ENCODE measurements at places on chromosomes 12 and 14. TPM values are rescaled to one million over a fixed set of nuclear protein-coding genes. Genes with fewer than 3 reads are reported as not detected.

Gene CLEC4D
- total RNA-seq = not detected

Gene BCAT1
- total RNA-seq = 45.2 TPM

Gene LBHD2
- total RNA-seq = not detected

Gene SUOX
- 8.3 TPM for total RNA-seq

Gene RIPK3
- 0.47 TPM for total RNA-seq

GRCh38 chr12:7078163-7078562 lies 14.1 kb downstream of the C1R start:
- no peak for DNase-seq

- DNase-seq = no peak
Measured at GRCh38 chr14:92951261-92951660, 28.3 kb downstream of the CHGA start.

GRCh38 chr14:68011406-68012028 lies 191.9 kb downstream of the RAD51B start:
- DNase-seq = no peak

GRCh38 chr14:90612801-90613200 lies 203.4 kb downstream of the TTC7B start:
- DNase-seq = no peak

DNA sequence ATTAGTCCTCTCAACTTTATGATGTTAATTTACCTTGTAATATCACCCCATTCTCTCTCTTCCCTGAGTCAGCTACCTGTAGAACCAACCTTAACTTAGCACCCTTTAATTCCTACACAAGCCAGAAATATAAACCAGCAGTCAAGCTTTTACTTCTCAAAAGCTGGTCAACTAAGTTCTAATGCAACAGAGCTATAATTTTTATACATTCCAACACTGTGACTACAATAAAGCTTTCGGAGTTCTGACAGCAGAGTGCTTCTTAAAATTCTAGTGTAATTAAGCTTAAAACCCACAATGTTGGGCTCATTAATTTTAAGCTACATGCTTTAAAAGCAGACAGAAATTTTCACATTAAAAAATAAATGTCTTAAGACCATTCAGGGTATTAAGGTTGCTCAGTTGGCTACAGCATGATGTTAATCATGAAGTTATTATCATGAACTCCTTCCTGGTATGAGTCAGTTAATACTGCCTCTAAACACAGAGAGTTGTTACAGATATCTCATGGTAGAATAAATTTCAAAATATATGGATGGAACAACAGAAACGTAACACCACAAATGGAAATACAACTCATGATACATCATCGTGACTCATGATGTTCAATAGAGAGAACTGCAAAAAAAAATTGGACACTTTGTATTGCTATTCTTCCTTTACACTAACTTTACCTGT lies 126.7 kb downstream of the EPS8 start:
- DNase-seq = no peak

DNA sequence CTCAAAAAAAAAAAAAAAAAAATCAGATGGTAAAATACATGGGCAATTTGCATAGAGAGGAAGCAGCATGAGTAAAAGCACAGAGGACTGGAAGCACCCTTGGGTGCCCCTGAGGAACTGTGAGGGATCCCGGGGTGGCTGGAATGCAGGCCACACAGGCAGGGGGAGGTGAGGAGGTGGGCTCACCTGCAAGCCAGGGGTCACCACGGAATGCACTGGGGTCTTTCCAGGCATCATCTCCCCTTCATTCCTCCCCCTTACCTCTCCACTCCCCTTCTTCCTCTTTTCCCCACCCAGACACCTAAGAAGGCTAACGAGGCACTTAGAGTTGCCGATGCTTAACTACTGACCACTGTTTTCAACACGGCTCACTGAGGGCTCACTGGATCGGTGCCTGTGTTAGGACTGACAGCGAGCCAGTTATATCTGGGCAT lies 14.4 kb upstream of the HIP1R start:
- DNase-seq = no peak

DNA sequence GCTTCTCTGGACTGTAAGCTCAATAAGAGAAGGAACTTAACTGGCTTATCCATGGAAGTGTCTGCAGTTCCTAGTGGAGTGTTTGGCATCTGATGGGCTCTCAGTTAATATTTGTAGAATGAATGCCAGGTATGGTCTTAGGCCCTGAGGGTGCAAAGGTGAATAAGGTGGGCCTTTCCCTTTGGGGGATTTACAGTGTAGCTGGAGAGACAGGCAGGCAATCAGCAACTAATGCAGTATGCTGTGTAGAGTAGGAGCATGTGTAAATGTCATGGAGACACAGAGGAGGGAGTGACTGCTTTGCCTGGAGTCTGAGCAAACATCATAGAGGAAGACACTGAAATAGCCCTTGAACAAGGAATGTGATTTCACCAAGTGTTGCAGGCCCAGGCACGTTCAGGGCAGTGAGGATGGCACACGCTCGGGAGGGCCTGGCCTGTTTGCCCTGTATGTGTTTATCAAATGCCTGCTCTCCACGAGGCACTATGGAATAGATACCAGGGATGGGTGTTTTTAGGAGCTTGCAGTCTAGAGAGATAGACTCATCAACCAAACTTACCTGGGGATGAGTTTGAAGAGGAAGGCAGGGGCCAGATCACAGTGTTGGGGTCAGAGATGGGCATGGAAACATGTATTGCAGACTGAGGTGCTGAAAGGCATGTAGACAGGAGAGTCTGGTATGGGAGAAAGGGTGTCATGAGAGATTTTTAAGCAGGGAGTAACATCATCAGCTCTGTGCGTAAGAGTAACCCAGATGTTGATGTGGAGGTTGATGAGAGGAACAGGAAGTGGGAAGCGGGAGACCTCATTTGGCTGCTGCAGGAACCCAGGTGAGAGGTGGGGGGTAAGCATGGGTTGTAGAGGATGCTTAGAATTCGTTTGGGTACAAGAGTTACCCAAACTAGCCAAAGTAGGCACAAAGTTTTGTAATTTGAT lies 54.1 kb downstream of the PLXNC1 start:
- DNase-seq = no peak

- DNase-seq = no peak
Measured at GRCh38 chr14:101068313-101069227, 165.0 kb upstream of the RTL1 start.

DNA sequence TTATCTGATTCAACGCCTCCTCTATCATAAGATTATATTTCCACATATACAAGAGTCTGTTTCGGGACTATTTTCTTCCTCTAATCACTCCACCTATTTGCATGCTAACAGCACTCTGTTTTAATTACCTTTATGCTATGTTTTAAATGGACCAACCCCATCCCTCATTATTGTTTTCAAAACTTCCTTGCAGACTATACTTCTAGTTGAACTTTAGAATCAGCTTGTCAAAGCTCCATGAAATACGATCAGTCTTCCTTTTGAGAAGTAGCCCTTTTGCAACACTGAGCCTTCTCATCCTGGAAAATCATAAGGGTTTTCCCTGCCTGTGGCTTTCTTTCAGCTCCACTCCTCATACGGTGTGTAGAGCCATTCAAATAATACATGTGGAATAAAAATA lies 36.9 kb downstream of the ATG14 start:
- DNase-seq = no peak

DNA sequence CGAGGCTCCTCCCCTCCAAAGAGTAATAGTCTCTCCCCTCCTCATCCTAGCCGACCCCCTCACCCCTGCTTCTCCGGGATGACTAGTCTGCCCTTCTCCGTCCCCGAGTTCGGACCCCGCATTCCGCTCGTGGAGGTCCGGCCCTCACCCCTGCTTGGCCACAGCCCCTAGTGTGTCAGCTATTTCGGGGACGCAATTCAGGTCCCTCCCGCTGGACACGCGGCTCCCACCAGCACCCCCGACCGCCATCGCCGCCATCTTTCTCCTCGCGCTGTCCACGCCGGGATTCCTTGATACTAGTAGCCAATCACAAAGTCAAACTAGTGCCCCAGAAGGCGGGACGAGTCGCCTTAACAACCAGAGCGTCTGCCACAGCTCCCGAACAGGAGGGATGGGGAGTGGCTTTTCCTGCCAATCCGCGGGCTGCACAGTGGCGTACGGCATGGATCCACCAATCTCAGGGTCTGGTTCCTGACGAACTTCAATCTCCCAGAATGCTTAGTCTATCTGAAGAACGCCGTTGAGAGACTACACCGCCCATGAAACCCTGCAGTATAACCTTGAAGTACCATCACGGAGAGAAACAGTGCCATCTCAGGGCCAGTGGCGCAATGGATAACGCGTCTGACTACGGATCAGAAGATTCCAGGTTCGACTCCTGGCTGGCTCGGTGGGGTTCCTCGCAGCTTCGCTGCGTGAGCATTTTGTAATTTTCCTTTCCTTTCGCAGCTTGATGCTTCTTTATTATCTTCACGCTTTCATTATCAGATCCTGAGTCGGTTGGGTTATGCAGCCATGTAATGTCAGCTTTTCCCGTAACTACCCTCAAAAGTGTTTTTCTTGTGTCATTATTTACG lies at the start of gene PRMT5:
PRMT5 (minus strand) TSS at position 273 of the 857 bp plus-strand sequence; CDS start at position 258, 15 bp downstream.
- peak; percentile 99 for DNase-seq

GRCh38 chr14:81068176-81068782 lies 112.9 kb downstream of the TSHR start:
- DNase-seq = no peak

DNA sequence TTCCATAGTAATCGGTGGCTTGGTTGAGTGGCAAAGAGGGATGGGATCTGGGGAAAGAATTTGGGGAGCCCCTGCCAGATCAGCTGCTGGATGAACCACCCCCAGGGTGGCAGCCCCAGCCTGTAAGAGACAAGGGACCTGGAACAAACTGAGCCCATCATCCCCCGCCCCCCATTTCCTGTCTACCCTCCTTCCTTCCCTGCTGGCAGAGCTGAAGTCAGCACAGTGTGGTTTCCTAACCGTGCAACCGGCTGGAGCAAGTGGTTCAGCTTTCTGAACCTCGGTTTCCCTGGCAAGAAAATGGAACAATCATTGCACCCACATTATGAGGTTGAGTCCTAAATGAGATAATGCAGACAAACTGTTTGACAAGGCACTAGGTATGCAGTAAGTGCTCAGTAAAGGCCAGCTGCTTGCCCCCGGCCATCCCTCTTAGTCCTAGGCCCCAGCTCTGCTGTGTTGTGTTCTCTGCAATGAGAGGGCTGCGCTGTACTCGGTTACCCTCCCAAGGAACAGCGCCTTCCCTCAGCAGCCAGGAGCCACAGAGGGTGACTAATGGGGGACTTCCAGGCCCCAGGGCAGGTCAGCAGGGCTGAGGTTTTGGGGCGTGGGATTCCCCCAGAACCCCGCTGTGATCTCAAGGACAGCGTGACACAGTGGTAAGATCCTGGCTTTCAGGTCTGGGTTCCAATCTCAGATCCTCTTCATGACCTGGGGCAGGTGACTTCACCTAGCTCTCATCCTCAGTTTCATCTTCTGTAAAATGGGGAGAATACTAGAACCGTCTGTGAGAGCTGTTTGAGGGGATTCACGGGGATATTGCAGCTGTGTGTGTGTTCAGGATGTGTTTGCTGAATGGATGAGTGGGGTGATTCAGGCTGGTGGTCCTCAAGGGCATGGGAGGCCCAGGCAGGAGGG lies 16.5 kb downstream of the SELPLG start:
- no peak for DNase-seq

DNA sequence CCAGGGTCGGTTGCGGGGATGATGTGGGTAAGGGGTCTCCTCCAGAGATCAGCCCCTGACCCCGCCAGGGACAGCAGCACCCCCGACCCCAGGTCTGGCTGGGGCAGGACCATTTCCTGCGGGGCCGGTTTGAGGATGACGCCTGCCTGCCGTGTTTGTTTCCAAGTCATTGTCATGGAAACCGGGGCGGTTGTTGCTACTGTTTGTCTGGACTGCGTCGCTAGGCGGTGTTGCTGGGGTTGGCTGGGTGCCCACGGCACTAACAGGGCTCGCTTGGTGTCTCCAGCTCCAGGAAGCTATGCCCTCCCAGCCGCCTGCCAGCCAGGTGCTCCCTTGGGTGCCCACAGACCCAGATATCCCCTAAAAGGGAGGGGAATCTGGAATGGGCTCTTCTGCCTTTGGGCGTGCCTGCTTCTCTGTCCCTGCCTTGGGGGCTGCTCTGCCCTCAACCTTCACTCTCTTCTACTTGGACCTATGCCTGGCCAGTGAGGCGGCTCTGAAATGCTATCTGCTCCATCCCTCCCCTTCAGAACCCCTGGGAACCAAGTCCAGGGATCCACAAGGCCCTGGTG lies 4.7 kb upstream of the CRIP1 start:
- DNase-seq = peak; percentile 77

DNA sequence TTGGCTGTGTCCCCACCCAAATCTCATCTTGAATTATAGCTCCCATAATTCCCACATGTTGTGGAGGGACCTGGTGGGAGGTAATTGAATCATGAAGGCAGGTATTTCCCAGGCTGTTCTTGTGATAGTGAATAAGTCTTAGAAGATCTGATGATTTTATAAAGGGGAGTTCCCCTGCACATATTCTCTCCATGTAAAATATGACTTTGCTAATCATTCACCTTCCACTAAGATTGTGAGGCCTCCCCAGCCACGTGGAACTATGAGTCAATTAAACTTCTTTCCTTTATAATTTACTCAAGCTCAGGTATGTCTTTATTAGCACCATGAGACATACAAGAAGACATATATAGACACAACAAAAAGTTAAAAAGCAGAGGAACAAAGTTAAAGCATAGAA lies 120.0 kb downstream of the CPNE8 start:
- no peak for DNase-seq

- DNase-seq = no peak
Measured at GRCh38 chr12:27934276-27934675, 38.3 kb downstream of the PTHLH start.

All from occipital lobe (tissue), 3 donors.